ENCODE measurements at places on chromosomes 12 and 14.

GRCh38 chr14:104321802-104322130 is 183.4 kb downstream of the KIF26A start:
- no peak for DNase-seq

- DNase-seq = no peak
Observed at GRCh38 chr12:127386723-127387122, 880.2 kb upstream of the TMEM132C start.

DNA sequence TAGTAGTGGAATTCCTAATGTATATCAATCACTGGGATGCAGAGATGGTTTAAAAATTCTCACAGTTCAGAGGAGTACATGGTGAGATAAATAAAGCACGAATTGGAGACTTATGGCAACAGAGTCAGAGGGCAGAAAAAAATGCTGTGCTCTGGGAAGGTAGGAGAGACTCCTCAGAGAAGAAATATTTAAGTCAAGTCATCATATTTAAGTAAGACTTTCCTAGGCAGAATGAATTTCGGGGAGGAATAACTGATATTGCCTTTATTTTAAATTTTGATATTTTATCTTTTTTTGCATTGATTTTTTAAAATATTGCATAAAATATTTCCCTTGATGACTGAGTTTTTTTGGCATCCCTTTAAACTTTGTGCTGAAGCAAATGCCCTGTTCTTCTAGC is 67.4 kb downstream of the OTOGL start:
- DNase-seq = no peak

DNA sequence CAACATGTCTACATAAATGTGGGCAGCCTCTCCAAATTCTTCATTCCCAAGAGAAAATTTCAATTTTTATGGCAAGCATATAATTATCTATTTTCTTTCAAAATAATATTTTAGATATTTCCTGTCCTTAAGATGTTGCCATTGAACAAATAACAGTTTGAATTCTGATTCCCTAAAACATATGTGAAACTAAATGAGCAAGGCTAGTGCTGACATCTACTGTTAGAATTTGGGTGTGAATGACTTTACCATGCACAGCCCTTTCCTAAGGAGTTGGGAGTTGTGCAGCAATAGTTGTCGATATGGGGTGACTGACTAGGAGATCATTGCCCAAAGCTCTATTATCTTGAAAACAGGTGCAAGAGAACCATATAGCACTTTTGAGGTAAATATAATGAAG is 108.2 kb upstream of the SLC38A4 start:
- DNase-seq = no peak

DNA sequence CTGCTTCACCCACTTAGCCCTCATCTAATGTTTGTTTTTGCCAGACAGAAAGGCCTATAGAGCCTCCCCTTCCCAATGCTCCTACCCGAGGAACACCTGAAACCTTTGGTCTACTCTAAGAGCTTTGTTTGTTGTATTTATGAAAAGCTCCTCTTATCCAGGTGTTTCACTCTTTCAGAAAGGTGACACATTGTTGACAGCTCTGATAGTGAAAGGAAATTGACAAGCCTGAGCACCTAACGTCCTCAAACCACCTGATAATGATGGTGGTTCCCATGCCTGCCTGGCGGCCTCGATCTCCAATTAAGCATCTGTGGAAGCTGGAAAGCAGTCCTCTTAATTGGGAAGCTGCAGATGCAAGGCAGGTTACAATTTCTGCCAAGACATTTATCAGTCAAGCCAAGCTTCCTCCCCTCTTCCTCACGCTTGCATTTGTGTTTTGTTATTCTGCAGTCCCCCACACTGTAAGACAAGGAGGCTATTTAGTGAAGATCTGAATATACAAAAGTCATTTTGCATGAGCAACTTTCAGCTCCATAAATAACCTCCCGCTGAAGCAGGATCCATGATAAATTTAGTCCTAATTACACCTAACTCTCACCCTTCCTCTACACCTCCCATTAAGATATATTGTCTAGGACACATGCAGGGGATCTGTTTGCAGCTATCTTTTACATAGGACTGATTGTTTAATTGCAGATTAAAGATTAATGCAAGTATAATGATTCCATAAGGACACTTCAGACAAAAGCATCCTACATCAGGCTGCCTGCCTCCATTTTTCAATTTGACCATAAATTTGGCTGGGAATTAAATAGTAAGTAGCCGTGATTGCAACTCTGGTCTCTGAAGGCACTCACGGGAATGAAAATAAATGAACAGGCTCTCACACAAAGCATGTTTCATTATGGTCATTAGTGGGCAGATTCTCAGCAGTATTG is 288.6 kb downstream of the PDZRN4 start:
- no peak for DNase-seq

DNA sequence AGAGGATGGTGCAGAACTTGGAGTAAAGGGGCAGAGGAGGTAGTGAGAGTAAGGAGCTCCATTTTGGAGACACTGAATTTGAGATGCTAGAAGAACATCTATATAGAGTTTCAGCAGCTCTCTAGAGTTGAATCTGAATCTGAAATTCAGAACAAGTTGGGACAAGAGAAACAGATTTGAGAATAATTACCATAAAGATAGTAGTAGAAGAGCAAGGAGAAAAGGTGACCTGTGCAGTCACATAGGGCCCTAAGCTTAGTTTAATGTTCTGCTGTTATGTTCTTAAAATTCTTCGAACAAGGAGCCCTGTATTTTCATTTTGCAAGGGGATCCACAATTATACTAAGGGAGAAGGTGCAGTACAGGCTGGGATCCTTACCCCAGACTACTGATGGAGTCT is 7.4 kb downstream of the REM2 start:
- no peak for DNase-seq

Measured in esophagus muscularis mucosa (tissue), 4 donors.